Activated gamma-delta T cell treated with anti-CD3 and anti-CD28 coated beads, Interleukin-2, amount 50 U/mL, for 16 hours (primary cell): ENCODE measurements at places on chromosomes 4 and X.
A peak's percentile ranks its signal among the peaks of the same experiment; 100 is the strongest.

GRCh38 chr4:139617702-139618490 is 47.7 kb upstream of the MGST2 start:
- DNase-seq, result no peak

- no peak for DNase-seq
These were observed 7.3 kb downstream of the FAM241A start for GRCh38 chr4:112152521-112152920.

- no peak for DNase-seq
These were observed 51.4 kb downstream of the SHROOM4 start for GRCh38 chrX:50762578-50762977.

DNA sequence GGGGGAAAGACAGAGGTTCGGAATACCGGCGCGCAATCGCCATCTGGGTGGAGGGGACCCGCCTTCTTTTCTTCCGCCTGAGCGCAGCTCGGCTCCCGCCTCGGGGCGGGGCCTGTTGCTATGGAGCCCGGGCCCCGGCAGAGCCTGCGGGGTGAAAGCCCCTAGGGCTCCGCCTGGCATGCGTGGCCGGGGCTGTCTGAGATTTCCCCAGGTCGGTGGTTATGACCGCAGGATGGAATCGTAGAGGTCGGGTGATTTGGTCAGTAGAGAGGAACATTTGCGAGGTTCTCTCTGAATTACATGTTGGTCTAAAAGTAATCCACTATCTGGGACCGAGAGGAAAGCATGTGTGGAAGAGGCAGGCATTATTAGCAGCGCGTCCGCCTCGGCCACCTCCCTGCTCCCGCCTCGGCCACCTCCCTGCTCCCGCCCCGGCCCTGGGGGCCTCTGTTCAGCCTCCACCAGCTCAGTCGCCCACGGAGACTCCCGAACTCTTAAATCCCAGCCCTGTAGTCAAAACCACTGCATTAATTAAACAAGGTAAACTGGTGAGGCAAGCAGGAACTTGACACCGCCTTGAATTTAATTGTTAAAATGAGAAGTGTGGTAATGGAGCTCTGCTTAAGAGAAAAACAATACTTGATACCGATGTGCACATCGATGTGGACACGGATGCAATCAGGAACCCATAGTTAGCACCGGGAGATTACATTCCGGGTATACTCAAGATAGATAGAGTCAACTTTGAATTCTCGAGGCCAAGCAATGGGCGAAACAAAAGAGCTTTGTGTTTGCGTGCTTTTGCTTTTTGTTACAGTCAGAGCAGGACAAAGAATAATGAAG is 45.2 kb downstream of the TRIM2 start:
- peak; percentile 62 for DNase-seq
